ENCODE measurements at places on chromosomes 13 and 19.
A peak's percentile ranks its signal among the peaks of the same experiment; 100 is the strongest.

DNA sequence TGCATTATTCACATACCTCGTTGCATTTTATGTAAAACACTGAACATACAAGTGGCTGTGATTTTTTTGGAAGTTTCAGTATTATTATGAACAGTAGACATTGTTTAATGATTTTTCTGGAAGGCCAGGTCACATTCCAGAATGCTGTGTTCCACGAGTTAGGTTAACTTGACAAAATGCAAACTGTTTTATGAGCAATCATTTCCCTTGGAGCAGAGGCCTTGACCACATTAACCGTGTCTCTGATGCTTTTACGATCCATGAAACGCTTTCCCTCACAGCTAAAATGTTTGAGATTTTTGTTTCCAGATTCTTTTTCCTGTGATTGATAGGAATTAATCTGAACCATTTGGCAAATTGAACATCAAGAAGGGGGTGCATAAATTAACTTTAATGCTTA, 57.8 kb downstream of the MBNL2 start:
- DNase-seq, result no peak

DNA sequence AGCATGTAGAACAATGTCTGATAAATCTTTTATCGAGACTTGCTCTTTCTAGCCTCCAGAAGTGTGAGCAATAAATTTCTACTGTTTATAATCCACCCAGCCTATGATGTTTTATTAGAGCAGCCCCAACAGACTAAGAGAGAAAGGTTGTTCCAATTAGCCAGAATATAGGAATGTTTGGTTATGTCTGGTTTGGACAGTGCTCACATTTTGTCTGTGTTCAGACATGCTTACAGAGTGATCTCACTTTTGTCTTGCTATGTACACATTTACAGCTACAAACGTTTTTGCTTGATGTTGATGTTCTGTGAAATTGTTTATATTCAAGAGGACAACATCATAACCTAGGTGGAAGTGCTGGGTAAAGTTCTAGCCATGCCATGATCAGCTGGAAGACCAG, 18.0 kb upstream of the EVI5L start:
- DNase-seq, result no peak

DNA sequence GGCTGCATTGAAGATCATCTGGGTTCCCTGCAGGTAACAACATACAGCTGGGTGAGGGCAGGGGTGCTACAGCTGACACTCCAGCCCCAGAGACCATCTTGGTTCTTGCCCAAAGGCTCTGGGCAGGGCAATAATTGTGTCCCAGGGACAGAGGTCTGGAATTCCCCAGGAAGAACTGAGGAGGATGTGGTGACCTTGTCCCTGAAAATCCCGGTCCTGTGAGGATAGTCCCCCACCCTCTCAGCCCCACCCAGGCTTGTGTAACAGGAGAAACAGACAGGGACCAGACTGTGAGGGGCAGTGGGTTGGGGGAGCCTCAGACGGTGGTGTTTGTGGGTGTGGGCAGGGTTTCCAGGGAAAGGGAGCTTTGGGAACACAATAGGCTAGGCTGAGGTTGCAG, 63.5 kb downstream of the COLGALT1 start:
- no peak for DNase-seq

GRCh38 chr19:14561847-14562351, 10.0 kb downstream of the NDUFB7 start:
- DNase-seq, result peak; percentile 72

GRCh38 chr13:29441306-29441705, 154.2 kb downstream of the SLC7A1 start:
- DNase-seq, result peak; percentile 61

Measured in right hindlimb (tissue), 1 donor.